ENCODE measurements at places on chromosomes 7 and 10.
A peak's percentile ranks its signal among the peaks of the same experiment; 100 is the strongest.

GRCh38 chr7:128263420-128263819 lies 22.3 kb downstream of the LEP start:
- DNase-seq = no peak

- DNase-seq = no peak
Measured at GRCh38 chr10:28644647-28645046, 32.7 kb upstream of the BAMBI start.

DNA sequence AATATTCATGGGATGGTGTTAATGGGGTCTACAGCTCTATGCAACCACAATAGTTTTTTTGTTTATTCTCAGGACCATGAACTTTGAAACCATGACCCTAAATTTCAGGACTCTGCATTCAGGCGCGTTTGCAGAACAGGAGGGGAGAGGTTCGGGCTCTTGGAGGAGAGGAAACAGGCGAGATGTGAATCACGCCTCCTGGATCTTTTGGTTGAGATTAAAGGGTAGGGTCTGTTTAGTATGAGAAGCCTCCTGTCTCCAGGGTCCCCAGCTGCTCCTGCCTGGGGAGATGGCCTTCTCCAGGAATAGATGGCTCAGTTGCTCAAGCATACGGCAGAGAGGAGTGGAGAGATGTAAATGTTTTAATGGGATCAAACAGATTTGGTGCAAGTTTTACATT lies 18.2 kb downstream of the TLL2 start:
- no peak for DNase-seq

GRCh38 chr10:110498982-110499795 lies 1.5 kb downstream of the DUSP5 start:
- peak; percentile 58 for DNase-seq

GRCh38 chr10:114403541-114404161 lies 651 bp downstream of the AFAP1L2 start:
- DNase-seq = no peak

DNA sequence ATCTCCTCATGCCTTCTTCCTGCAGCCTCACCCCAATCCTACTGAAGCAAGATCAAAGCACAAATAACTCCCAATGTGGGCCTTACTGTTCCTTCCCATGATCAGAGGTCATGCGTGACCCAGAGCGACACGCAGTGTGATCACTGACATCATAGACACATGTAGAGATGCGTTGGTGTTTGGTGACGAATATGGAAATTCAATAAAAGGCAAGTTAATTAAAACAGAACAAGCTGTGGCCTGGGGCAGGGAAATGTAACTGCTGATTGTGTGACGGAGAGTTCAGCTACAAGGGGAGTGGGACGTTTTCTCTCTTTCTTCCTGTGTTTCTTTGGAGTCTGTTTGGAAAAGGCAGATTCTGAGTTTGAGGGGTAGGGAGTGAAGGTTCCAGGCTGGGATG lies 34.8 kb upstream of the CARD11 start:
- no peak for DNase-seq

- no peak for DNase-seq
Measured at GRCh38 chr7:91465595-91466061, 201.4 kb downstream of the FZD1 start.

GRCh38 chr10:32953277-32953927 lies 4.6 kb downstream of the ITGB1 start:
- no peak for DNase-seq

GRCh38 chr10:125468278-125468677 lies 214.7 kb downstream of the TEX36 start:
- no peak for DNase-seq

DNA sequence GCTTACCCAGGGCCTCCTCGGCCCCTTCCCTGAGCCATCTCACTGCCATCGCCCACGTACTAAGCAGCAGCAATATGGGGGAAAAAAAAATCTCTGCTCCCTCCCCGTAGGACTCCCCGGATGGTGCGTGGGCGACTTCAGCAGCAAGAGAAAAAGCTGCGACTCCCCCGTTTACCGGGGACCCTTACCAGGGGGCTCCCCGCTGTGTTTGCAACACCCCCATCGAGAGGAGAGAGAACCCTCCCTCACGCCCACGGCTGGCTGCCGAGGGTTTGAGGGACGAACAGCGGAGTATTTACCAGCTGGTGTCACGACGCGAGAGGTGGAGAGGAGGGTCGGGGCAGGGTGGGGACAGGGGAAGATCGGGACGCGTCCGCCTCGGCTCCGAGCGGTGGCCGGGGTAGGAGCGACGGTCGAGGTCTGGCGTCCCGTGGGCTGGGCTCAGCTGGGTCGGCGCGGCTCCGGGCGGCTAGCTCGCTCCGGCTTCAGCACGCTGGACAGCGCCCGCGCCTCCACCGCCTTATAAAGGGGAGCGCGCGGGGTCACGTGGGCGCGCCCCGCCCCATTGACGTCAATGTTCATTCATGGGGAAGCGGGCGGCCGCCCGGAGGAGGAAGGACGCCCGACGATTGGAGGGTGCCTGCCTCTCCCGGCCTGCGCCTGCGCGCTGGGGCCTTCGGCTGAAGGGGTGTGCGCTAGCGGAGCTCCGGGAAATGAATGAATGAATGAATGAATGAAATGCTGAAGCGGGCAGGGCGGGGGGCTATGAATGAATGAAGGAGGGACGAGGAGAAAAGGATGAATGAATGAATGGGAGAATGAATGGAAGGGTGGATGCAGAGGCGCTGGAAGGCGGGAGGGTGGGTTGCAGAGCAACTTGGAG lies at the start of gene VGF:
Gene VGF (minus strand): TSS at position 495 of the 883 bp plus-strand sequence. CDS start 726 bp downstream, outside the sequence.
- DNase-seq = peak; percentile 88

- no peak for DNase-seq
Measured at GRCh38 chr10:84825330-84825729, 496.9 kb downstream of the CCSER2 start.

DNA sequence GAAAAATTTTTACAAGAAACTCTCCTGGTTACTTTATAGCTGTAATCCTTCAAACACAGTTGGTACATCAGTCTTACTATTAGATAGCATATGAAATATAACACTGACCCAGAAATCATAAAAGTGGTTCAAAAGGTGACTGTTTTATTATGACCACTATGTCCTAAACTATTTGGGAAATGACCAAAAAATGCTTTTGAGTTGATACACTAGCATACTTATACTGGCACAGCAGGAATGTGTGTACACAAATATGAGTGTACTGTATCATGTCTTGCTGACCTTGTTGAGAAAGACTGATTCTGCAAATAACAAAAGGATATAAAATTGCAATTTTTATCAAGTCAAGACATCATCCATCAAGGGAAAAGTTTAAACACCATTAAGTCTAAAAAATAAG lies 24.3 kb downstream of the CSTF2T start:
- DNase-seq = no peak

GRCh38 chr7:114426824-114427223 lies 12.2 kb downstream of the FOXP2 start:
- DNase-seq = no peak

DNA sequence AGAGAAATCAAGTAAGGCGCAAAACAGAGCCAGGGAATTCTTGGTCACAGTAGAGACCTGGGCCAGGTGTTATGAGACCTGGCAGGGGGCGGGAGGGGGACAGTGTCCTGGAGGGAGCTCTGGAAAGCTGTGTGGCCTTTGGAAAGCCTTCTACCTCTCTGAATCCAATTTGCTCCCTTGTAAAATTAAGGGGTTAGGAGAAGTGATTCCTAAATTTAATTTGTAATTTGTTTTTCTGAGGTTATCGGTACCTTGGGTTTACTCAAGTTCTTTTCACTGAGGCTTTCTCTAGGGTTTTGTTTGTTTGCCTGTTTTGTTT lies 920.8 kb downstream of the TYW1 start:
- no peak for DNase-seq

GRCh38 chr7:98091061-98091460 lies 15.6 kb upstream of the LMTK2 start:
- DNase-seq = no peak

- DNase-seq = no peak
Measured at GRCh38 chr7:141362580-141363435, 188.4 kb upstream of the AGK start.

DNA sequence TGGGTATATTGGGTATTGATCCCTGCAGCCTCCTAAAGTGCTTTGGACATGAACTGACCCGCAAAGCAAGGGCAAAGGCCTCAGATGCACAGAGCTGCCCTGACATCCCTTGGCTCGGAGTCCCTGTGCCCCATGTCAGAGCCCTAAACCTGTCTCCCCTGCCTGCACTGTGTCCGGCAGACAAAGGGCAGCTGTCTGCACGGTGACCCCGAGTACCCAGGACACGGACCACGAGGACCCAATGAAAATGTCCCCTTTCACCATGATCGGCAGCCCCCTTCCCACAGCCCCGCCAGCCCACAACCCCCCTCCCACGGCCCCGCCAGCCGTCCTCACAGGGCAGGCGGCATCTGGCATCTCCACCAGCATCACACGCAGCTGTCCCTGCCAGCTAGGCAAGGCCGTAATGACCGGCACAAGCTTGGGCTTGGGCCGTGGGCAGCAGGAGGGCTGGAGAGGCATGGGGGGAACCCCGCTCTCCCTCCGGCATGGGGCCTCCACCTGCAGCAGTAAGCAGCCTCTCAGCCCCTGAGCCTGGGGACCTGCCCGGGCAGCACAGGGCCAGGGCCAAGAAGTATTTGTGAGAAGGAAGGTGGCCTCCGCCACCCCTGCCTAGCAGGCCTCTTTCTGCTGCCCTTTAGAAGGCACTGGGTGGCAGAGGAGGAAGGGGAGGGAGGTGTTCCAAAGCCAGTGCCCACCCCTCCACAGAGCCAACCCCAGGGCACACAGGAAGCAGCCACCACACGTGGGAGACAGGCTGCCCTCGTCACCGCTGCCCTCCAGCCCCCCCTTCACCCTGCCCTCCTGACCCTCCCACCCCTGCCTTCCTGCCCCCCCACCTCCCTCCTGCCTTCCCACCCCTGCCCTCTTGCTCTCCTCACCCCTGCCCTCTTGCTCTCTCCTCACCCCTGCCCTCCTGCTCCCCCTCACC lies 10.1 kb downstream of the NUDT1 start:
- no peak for DNase-seq

- DNase-seq = no peak
Measured at GRCh38 chr7:10040674-10041073, 933.0 kb upstream of the PHF14 start.

DNA sequence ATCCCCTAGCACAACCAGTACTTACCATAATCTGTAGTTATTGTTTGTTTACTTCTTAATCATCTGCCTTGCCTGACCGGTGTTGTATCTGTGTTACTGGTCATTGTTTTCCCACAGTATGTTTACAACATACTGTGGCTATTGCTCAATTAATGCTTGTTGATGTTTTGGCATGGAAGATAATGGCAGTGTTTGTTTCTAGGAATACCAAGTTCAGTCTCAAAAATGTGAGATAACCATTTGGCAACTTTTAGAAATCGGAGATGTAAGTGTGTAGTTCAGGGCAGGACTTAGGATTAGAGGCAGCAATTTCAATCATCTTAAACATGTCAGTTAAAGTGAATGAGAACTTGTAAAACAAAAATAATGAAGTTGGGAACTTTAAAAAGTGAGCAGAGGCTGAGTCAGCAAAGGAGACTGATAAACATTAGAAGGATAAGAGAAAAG lies 8.2 kb downstream of the MINDY3 start:
- no peak for DNase-seq

DNA sequence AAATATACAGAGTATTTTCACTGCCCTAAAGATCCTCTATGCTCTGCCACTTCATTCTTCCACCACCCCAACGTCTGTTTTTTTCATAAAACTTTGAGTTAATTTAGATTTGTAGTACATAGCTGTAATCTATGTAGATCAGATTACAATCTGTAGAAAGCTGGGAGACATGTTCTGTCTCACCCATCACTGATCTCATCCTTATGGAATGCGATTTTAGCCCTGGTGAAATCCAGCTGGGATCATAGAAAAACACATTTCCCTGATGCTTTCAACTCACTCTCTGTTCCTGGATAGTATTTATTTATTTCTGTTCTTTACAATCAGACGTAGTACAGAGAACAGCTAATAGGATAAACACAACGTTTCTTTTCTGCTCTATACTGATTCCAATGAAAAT lies 521.0 kb downstream of the KIF20B start:
- no peak for DNase-seq

- DNase-seq = no peak
Measured at GRCh38 chr10:113041841-113042750, 92.0 kb downstream of the TCF7L2 start.

GRCh38 chr10:12946372-12946771 lies 55.1 kb downstream of the CCDC3 start:
- no peak for DNase-seq

DNA sequence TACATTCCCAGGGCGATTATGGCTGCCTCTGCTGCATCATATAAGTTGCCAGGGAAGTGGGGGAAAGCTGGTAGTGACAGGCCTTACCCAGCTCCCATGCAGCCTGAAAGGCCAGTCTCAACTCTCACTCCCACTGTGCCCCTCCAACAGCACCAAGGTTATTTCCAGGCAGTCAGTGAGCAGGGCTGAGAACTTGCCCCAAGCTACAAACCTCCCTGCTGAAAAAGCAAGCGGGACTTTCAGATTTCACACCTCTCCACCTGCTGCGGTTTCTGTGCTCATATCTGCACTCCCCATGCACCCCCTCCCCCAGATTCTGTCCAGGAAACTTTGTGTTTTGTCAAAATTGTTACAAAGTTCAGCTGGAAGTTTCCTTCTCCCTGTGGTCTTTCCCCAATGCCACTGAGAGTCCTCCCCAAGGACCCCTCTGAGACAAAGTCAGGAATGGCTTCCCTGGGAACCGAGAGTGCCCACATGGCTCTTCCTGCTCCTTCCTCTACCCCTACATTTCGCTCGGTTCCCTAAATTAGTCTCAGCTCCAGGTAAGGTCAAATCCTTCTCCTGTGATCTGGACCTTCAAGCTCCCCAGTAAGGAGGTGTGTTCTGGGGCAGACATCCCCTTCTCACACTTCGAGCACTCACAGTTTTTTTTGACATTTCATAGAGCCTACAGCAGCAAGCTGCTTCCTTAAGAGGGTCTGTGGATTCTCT lies 25.3 kb upstream of the WNT2 start:
- DNase-seq = no peak

DNA sequence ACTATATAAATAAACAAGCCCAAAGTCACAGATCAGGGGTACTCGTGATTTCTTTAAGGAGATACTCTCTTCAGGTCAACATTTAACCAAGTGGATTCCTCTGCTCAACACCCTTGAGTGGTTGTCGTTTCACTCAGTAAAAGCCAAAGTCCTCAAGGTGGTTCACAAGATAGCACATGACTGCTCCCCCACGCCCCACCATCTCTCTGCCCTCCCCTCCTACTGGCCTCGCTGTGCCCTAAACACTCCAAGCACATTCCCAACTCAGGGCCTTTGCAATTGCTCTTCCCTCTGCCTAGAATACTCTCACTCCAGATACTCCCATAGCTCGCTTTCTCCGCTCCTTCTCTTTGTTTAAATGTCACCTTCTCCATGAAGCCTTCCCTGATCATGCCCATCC lies 72.1 kb upstream of the FHIP2A start:
- DNase-seq = no peak

Data from CD4-positive, alpha-beta T cell treated with Interleukin-6 at 100 ng/mL for 8 hours (primary cell).